NCI-H1930 (cell line): ENCODE measurements at places on chromosomes 4 and X.

- no peak for DNase-seq
These were observed 69.1 kb downstream of the TET2 start for GRCh38 chr4:105215609-105216313.

DNA sequence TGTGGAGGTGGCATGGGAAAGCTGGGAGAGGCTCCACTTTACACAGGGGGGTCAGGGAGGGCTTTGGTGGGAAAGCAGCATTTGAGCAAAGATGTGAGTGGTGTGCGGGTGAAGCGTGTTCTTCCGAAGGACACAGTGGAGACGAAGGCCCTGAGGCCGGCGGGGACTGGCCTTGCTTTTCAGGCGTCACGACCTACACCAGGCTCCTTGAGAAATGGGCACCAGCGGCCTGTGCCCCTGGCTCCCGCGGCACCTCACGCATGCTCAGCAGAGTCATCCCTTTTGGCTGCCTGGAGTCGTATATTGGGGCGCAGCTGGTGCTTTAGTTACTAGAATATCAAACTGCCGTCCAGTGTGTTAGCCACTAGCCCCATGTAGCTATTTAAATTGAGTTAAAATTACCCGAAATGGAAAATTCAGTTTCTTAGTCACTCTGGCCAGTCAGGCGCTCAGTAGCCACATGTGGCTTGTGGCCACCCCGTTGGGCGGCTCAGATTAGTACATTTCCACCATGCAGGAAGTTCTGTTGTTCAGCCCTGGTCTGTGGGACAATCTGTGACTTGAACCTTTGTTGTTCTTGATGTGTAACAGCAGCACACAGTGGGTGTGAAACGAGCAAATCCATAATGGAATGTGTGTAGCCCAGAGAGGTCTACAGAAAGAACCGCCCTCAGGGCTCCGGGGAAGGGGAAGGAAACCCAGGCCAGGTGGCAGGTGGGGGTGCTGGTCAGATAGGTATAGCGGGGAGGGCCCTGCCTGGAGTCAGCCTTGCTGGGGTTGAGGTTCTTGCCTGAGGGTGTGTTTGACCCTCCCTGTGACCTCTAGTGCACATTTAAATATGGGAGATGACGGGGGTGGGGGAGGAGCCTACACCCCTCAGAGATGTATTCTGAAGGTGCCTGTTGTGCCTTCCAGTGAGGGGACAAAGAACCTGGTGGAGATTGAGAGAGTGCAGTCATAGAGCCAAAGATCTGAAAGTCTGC lies 30.4 kb downstream of the TBC1D14 start:
- DNase-seq = no peak

DNA sequence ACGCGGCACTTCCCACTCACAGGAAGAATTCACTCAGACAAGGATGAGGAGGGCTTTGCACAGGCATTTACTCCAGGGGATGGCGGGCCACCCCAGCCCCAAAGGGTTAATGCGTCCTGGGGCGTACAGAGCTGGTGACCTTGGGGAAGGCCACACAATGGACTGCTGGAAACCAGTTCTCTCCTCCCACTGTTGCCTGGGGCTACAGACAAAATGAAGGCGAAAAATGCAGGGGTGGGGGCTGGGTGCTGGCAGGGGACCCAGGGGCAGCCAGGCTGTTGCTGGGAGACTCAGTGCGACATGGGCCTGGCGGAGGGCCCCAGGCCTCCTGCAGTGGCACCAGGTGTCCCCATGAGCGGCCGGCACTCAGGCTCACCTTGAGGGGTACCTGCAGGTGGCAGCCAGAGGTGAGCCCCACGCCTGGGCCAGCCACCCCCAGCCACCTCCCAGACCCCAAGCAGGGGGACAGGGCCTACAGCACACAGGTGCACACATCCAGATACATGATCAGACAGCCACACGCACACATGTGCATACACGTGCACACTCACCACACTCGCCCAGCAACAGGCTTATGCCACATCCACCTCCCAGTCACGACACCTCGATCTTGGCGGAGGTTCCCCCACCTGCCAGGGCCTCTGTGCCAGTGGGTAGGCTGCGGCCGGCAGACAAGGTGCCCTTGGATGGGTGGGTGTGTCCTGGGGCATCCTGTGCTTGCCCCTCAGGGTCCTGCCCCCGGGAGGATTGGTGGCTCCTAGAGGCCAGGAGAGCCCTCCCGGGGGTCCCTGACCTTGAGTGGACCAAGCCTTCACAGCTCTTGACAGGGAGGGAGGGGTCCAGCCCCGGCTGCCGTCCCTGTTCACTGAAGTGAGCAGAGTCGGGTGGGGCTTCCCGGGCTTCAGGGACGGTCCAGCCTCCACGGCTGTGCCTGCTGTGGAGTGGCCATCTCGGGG lies 13.1 kb downstream of the NAT8L start:
- no peak for DNase-seq

DNA sequence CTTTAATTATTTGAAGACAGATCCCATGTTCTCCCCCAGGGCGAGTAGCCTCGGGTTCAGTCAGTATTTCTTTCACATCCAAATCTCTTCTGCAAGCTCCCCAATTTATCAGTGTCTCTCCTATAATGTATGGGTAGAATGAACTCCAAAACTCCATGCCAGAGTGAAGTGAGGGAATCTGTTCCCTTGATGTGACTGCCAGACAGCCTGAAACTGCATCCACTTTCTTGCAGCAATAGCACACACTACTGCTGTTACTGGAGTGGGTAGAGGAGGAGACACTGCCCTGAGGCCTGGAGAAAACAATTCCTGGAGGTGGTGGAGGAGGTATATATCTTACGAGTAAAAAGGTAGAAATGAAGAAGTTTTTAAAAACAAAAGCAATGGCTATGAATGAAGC lies 11.0 kb downstream of the LNX1 start:
- DNase-seq = no peak

DNA sequence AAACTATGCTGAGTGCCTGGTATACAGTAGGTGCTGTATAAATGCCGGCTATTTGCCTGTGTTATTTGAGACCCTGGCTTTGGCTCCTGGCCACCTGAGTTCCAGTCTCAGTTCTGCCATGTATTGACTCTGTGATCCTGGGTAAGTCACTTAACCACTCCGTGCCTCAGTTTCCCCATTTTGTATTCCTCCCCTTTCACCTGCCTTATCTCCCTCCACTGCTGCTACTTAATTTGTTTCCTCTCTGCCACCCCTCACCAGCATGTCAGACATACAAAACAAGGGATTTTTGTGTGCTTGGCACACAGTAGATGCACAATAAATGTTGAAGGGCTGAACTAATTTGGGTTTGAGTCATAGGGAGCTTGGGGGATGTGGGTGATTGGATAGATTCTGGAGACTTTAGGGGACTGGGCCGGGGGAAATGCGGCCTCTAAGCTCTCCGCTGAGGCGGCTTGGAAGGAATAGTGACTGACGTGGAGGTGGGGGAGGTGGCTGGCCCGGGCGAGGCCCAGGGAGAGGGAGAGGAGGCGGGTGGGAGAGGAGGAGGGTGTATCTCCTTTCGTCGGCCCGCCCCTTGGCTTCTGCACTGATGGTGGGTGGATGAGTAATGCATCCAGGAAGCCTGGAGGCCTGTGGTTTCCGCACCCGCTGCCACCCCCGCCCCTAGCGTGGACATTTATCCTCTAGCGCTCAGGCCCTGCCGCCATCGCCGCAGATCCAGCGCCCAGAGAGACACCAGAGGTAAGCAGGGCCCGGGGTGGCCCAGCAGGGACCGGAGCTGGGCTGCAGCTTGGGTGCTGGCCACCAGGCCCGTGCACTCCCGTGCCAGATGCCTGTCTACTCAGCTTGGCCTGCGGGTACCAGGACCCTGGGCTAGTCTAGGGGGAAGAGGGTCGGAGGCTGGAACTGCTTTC lies at the start of gene TIMP1:
Gene TIMP1, plus strand, starts transcription at position 706 of the 917 bp plus-strand sequence. CDS start 980 bp downstream, outside the sequence.
- DNase-seq = no peak

GRCh38 chr4:169117591-169118081 lies 107.6 kb upstream of the CBR4 start:
- no peak for DNase-seq

DNA sequence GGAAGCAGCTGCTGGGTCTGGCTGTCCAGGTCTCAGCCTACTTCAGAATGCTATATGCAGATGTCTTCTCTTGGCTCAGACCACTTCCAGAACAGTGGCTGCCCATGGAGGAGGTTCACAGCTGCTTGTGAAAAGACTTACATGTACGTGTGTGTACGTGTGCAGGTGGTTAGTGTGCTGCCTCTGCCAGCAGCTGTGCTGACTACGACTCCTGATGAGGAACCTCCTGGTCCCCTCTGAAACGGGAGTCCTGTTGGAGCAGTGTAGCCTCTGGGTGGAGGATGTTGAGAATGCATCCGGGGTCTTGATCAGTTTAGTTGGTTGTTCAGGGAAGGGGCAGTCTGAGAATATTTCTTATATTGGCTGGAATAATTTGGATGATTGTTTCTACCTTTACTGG lies 155.9 kb upstream of the WDR1 start:
- DNase-seq = no peak

GRCh38 chr4:118810991-118811764 lies 24.7 kb downstream of the SEC24D start:
- DNase-seq = no peak

- no peak for DNase-seq
These were observed 1.1 kb downstream of the ZIC3 start for GRCh38 chrX:137566746-137567679.

GRCh38 chr4:184007891-184008290 lies 102.8 kb downstream of the STOX2 start:
- no peak for DNase-seq

DNA sequence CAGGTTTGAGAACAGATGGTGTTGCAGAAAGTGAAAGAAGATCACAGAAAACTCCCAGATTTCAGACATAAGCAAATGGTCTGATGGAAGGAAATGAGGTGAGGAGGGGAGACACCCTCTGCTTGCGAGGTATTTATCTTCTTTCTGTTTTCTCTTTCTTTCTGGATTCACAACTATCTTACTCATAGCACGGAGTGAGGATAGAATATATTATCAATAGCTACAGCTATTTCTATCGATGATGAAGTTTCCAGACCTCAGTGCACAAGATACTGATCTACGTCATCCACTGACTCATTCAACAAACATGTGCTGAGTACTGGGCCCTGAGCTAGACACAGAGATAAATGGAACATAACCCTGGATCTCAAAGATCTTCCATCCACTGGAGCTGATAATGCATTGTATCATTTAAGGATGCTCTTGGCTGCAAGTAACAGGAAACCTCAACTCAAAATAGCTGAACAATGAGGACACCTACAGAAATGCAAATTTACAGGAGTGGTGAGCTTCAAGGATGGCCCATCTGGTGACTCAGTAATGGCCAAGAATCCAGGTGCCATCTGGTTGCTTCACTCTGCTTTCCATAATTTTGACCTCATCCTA lies 21.2 kb downstream of the SLC2A9 start:
- DNase-seq = no peak

GRCh38 chr4:186097386-186097785 lies 7.1 kb upstream of the FAM149A start:
- no peak for DNase-seq

DNA sequence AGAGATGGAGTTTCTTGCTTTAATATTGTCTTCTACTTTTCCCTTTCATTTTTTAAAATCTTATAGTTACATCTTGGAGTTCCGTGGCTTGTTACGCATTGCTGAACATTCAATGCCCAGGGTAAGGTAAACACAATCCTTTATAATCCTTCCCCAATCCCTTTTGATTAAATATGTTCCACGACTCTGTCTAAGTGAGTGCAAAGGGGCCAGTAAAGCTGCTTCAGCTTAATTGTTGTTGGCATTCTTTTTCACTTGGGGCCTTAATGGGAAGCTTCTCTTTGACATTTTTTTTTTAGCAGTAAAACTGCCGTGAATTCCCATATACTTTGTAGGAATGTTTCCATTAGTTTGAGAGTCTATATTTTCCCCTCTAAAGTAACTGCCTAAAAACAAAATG lies 1028.1 kb downstream of the C4orf33 start:
- no peak for DNase-seq

DNA sequence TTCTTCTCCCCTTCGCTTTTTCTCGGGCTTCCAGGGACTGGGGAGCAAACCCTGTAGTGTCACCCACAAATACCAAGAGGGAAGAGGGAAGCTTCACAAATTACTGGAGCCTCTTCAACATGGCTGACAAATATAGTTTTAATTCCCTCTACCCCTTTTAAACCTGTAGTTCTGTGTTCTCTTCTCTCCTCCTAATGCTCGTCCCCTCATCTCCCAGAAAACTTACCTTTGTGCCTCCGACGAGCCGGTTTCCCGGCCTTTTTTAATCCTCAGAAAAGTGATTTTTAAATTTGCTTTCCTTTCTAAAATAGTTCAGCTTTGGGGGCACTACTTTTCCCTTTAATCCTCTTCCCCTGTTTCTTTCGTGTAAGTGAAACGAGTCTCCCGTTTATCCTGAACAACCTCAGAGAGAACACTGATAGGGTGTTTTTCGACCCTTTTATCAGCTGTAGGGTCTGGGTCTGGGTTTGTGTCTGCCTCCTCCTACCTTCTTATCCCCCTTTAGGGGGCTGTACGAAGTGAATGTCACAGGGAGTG lies 408 bp downstream of the TET2 start:
- DNase-seq = no peak

- DNase-seq = no peak
These were observed 17.6 kb downstream of the OFD1 start for GRCh38 chrX:13752141-13752540.

DNA sequence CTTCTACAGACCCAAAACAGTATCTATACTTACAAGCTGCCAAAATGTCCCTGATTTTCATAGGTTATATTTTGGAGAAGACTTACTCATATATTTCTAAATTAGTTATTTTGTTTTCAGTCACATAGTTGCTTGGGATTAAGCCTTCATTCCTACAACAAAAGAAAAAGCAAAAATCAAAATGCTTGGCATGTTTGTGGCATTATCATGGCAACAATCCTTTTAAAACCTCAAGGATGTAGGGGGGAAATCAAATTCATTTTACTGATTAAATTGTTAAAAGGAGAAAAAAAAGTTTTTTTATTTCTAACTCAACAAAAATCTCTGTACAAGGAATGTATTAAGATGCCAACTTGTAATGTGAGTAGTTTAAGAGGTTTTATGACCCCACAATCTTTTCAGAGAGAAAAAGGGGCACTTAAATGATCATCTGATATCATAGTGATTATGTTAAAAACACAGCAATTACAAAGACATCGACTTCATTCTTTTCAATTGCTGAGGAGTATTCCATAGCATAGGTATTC lies 23.5 kb downstream of the TXK start:
- DNase-seq = no peak

GRCh38 chr4:83340692-83341343 lies 6.2 kb upstream of the HPSE start:
- DNase-seq = no peak

GRCh38 chr4:55931043-55931442 lies 17.7 kb upstream of the CEP135 start:
- DNase-seq = no peak

DNA sequence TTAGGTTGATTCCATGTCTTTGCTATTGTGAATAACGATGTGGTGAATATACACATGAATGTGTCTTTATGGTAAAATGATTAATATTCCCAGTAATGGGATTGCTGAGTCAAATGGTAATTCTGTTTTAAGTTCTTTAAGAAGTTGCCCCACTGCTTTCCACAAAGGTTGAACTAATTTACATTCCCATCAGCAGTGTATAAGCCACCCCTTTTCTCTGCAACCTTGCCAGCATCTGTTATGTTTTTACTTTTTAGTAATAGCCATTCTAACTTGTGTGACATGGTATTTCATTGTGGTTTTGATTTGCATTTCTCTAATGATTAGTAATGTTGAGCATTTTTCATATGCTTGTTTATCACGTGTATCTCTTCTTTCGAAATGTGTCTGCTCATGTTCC lies 503.3 kb downstream of the PCDH18 start:
- DNase-seq = no peak
